Natural killer cell (primary cell): ENCODE measurements at places on chromosomes 13 and 19.

DNA sequence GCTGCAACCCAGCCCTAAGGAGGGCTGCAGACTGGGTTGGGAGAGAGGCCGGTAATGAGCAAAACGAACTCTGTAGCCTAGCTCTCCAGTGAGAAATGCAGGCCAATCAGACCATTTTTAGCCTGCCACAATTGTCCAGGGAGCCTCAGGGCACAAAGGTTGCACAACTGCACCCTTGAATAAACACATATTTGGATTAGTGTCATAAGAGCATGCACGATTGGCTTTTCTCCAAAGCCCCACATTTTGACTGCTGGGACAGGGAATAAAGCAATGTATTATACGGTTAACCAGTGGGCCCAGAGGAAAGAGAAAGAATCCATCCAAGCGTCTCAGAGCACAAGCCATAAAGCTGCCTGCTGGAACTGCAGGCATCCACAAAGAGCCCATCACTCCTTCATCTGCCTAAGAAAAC, 729.4 kb upstream of the SGCG start:
- no peak for DNase-seq

DNA sequence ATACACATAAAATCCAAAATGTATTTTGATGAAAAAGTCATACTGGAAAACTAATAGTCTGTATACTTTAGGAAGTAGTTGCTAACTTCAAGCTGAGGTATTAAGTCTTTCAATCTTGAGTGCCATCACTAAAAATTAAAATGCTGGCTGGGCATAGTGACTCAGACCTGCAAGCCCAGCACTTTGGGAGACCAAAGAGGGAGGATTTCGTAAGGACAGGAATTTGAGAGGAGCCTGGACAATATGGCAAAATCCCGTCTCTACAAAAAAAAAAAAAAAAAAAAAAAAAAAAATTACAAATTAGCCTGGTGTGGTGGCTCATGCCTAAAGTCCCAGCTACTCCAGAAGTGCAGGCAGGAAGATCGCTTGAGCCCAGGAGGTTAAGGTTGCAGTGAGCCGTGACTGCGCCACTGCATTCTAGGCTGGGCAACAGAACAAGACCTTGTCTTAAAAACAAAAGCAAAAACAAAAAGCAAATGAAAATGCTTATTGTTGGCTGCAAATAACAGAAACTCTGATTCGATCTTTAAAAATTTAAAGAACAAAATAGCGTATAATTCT, 1994.2 kb upstream of the PCDH20 start:
- no peak for DNase-seq

- DNase-seq, result no peak
Observed at GRCh38 chr13:32121316-32121715, 89.7 kb downstream of the FRY start.

GRCh38 chr19:33161201-33161600, 29.3 kb downstream of the WDR88 start:
- DNase-seq, result no peak

GRCh38 chr19:13839130-13839937, 37.6 kb upstream of the NANOS3 start:
- peak; percentile 80 for DNase-seq

- DNase-seq, result no peak
Observed at GRCh38 chr13:58452123-58452623, 820.6 kb downstream of the PCDH17 start.

GRCh38 chr19:49766930-49767299, at the start of gene AP2A1:
AP2A1 (plus strand) TSS chr19:49767001; CDS start chr19:49767134, 133 bp downstream.
- no peak for DNase-seq

DNA sequence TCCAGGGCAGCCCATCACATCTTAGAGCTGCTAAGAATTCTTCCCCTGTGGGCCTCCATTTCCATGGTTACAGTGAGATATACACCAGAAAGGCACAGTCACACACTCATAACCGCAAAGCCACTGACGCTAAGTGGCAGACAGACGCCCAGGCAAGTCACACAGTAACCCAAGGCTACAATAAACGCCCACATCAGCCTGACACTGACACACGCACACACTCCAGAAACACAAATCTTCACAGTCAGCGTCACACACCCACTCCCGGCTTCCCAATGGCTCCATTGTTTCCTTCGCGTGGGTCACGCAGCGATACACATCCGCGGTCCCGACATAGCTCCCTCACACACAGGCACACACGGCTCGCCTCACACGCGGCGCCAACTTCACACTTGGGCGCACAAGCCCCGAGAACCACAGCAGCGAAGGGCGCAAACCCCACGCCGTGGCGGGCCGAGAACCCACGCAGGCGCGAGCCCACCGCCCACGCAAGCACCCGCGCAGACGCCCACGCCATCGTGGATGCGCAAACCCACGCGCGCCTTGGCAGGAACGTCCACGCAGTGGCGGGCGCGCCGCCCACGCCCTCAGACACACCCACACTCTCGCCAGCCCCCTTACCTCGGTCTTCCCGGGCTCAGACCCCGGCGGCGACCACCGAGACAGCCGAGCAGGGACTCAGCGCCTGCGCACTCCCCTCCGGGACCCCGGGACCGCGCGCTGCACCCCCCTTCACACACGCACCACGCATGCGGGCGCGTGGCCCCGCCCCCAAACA, at the start of gene ZNF667:
Gene ZNF667 (minus strand): TSS at position 695 of the 778 bp plus-strand sequence. CDS start 14,975 bp downstream, outside the sequence.
- peak; percentile 33 for DNase-seq

GRCh38 chr13:58048670-58049069, 417.1 kb downstream of the PCDH17 start:
- DNase-seq, result no peak

- DNase-seq, result peak; percentile 86
Observed at GRCh38 chr19:49672131-49672919, 4.7 kb upstream of the PRMT1 start.

DNA sequence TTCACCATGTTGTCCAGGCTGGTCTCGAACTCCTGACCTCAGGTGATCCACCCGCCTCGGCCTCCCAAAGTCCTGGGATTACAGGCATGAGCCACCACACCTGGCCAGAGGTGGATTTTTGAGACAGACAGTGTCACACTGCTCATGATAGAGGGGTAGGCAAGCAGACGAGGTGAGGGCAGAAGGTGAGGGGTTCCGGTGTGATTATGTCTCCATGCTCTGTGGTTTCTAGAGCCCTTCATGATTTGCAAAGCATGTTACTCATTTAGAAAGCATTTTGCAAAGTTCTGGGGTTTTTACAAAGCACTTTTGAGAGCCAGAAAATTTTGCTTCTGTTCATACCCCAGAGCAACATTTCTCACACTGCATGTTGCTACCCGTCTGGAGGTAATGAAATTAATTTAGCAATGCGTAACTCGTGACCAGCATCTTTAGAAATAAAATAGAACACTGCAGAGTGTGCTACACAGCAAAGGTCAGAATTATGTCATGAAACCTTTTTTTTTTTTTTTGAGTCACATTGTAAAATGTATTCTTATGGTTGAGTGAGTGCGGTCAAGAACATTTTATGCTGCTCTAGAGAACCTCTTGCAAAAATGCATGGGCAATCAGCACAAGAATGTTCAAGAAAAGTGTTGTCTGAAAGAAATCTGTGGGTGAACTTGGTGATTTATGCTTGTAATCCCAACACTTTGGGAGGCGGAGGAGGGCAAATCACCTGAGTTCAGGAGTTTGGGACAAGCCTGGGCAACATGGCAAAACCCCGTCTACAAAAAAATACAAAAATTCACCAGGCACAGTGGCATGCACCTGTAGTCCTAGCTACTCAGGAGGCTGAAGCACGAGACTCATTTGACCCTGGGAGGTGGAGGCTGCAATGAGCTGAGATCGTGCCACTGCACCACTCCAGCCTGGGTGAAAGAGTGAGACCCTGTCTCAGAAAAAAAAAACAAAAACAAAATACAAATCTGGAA, 58.0 kb downstream of the MAP4K1 start:
- no peak for DNase-seq

DNA sequence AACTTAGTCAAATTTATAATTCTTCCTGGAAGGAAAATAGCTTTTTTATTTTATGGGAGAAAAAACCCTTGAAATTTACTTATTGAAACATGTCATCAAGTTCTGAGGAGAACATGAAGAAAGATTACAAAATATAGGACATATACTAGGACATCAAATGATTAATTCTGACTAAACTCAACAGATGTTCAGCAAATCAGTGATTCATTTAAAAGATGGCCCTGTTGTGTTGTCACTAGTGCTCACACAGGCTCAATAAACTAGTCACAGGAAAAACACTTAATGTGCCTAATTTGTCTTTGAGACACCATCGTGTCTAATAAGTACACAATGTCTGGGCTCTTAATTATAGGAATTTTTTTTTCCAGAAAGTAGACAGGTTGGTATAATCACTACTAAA, 223.8 kb upstream of the TMTC4 start:
- DNase-seq, result no peak

- no peak for DNase-seq
Observed at GRCh38 chr19:44202470-44202869, 9.9 kb upstream of the ZNF227 start.

GRCh38 chr19:33628921-33629825, 7.4 kb downstream of the CHST8 start:
- DNase-seq, result no peak

GRCh38 chr13:38590230-38590629, 96.6 kb upstream of the FREM2 start:
- DNase-seq, result no peak

GRCh38 chr19:48392860-48393558, 459 bp upstream of the GRIN2D start:
- no peak for DNase-seq

- DNase-seq, result no peak
Observed at GRCh38 chr19:426725-427445, 17.9 kb upstream of the C2CD4C start.

GRCh38 chr13:106302011-106302410, 233.5 kb downstream of the EFNB2 start:
- DNase-seq, result no peak

GRCh38 chr19:48994035-48994386, 324 bp downstream of the RUVBL2 start:
- no peak for DNase-seq

GRCh38 chr13:45584816-45585215, 30.7 kb downstream of the ERICH6B start:
- DNase-seq, result no peak

GRCh38 chr13:78198821-78199220, 280.2 kb upstream of the EDNRB start:
- no peak for DNase-seq

- DNase-seq, result no peak
Observed at GRCh38 chr13:24119626-24120508, 40.7 kb upstream of the SPATA13 start.

GRCh38 chr19:23817519-23817918, 58.8 kb upstream of the ZNF681 start:
- DNase-seq, result no peak

- DNase-seq, result no peak
Observed at GRCh38 chr19:38975214-38975860, at the start of gene FBXO17. FBXO17 (minus strand) TSS chr19:38975742; CDS start chr19:38950319, 25,423 bp downstream.

GRCh38 chr19:22882797-22883196, 50.7 kb downstream of the ZNF723 start:
- no peak for DNase-seq

DNA sequence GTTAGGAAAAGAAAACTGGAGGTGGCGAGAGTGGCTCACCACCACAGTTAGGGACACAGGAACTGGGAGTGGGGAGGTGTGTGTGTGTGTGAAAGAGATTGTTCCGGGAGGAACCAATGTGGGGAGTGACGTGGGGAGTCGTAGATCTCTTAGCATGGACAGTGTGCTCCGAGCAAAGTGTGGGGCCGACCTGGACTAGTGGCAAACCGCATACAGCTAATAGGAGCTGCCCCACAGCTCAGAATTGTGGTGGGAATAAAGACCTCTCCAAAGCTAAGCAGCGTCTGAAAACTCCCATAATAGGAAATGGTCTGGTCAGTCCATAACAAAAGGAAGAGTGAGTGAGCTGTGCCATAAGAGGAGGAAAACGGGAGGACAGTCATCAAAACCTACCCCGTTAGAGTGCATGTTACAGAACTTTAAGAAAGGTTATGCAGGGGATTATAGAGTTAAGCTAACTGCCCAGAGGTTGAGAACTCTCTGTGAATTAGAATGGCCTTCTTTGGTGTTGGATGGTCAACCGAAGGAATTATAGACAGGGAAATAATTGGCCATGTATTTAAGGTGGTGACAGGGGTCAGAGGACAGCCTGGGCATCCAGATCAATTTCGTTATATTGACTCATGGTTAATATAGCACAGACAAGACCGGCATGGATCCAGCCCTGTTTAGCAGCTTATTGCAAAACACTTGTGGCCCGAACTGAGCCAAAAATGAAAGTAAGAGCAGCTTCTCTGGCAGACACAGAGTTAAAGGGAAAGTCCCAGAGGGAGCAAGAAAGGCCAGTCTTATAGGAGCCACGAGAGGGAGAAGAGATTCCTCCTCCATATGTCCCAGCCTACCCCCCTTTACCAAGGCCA, 8.9 kb upstream of the SLC15A1 start:
- DNase-seq, result no peak

DNA sequence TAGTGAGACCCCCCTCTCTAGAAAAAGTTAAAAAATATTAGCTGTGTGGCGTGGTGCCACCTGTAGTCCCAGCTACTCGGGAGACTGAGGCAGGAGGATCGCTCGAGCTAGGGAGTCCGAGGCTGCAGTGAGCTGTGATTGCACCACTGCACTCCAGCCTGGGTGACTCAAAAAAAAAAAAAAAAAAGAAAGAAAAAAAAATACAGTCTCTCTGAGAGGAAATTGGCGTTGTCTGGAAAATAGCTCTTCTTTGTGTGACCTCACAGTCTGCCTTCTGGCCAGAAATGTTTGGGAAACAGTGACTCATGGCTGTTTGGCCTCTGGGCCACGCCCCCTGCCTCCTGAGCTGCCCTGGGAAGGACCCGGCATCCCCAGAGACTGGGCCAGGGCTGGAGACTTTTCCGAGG, 10.7 kb downstream of the MARCHF2 start:
- DNase-seq, result no peak

DNA sequence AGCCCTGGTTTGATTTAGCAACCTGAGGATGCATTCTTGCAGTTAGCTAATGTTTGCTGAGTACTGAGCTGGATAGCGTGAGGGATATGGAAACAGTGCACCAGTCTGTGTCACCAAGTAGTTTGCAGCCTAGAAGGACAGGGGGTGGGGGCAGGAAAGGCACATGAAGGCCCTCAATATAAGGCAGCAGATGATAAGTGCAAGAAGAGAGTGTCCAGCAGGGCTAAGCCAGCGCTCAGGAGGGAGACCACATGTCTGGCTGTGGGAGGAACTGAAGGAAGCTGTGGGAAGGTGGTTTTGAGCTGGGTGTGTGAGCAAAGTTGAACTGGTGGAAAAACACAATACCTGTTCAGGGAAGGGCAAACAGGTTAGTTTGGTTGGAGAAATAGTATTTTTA, 1.7 kb downstream of the CXCL17 start:
- peak; percentile 39 for DNase-seq

DNA sequence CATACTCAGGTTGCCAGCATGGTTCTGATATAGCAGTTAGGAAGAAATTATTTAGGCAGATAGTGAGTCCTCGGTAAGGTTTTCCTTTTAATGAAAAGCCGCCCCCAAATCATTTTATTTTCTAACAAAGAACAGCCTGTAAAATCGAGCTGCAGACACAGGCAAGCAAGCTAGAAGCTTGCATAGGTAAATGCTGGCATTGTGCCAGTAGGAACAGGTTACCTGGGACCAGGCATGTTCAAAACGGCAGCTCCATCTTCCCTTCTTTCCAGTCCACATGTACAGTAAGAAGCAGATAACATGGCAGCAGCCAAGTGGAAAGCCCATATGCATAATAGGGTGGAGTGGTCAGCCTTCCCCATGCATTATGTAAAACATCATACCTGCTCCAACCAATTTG, 71.1 kb downstream of the UGGT2 start:
- no peak for DNase-seq
